GF-D8 (cell line): ENCODE measurements at places on chromosomes 5 and 9.

DNA sequence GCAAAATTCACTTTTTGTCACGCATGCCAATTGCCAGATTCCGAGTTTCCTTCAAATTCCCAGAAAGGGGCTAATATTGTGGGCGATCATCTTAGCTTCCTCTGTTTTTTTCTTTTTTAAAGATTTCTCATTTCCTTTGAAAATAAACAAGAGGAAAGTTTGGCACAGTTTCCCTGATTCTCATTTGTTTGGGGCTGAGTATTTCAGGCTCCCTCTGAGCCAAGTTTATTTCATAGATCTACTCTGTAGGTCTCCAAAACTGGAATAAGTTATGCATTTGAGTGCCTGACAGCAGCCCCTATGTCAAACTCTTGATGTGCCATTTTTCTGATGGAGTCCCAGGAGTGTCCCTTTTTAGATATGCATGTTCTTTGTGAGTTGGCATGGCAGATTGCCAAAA lies 1297.2 kb upstream of the WWC1 start:
- DNase-seq, result no peak

- no peak for DNase-seq
Observed at GRCh38 chr9:17137566-17137965, 2.7 kb downstream of the CNTLN start.

DNA sequence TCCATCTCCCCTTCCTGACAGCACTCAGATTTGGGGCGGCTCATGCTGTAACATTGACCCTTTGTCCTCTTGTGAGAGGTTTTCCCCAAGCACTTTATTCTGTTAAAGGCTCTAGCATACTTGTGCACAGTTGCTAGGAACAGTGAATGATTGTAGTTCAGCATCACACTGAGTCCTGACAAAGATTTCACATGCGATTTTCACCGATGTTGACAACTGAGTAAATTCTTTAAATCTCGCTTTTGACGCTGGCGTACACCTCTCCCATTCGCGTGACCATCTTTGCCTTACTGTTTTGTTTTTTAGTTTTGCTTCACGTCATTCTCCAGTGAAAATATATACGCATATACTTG lies 780 bp downstream of the CDC37L1 start:
- DNase-seq, result no peak

GRCh38 chr5:98656125-98656795 lies 117.2 kb upstream of the RGMB start:
- no peak for DNase-seq

DNA sequence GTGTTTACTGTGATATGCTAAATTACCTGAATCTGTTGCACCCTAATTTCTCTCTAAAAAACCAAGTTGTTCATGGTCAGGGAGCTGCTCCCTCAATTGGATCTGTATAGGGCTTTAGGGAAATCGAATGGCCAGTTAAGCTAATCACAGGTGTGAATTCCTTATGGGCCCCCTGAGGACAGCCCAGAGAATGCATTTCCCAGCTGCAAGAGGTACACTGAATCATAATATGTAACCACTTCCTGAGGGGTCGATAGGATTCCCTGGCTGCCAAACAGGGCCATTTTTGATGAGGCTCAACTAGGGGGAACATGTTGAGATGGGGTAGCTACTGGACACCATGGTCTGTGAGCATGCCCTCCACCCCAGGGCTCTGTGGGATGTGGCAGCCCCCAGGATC lies 478.6 kb downstream of the CCDC171 start:
- DNase-seq, result no peak

- no peak for DNase-seq
Observed at GRCh38 chr9:137968235-137968634, 90.7 kb downstream of the CACNA1B start.

DNA sequence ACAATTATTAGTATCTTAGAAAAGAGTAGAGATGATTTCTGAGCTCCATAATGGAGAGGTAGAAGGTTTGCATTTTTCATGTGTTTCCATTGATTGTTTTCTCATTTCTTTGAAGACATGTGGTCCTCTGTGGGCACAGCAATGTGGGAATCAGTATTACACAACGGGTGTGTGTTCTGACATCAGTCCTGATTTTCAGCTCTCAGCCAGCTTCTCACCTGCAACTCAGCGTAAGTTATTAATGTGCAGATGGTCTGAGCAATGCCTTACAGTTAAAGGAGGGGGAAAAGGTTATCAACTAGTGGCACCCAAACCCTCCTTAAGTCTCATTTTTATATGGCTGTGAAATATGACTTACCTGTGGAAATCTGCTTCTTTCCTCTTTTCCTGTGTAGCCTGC lies 59.1 kb downstream of the ITGA2 start:
- no peak for DNase-seq

- no peak for DNase-seq
Observed at GRCh38 chr5:77718934-77719610, 57.1 kb downstream of the TBCA start.

DNA sequence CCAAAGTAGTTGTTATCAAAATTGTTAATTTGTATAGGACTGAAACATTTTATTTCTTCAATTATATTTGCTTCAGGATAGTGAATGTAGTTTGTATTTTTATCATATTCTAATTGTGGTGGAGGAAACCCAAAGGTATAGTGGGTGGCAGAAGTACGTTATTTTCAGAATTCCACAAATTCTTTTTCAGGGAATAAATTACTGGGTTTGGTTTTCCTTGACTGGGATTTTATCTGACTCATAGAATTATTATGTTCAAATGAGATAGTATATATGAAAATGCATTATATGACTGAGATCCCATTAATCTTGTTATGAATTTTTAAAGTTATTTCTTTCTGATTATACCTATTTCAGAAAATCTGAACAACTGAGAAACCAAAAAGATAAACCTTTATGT lies 73.7 kb downstream of the VPS13A start:
- DNase-seq, result no peak

DNA sequence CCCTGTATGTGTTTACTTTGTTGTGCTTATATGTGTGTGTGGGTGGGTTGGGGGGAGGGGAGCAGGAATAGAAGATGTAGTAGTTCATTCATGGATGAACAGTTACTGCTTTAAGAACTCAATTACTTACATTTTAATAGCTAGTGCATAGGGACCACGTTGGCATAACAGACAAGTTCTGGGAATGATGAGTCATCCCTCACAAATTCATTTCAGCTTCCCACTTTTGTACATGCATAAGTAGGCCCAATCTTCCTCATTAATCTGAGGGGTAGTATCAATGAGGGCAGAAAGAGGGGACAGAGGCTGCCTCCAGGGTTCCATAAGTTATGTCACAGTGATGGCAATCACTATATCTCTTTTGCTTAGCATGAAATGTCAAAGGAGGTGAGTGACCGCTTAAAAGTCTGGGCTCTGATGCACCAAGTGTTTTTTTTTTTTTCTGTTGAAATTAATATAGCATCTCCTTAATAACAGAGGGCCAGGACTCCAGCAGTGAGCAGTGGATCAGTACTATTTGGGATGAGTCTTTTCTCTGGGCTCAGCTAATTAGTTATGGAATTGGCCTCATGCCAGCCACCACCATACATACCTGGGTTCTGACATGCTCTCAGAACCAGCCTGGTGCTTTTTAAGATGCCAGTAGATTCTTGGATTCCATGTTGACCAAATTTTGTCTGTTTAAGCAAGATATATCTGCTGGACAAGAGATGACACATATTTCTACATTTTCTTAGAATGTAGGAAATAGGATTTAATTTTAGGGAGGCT lies 37.1 kb downstream of the PRDM6 start:
- DNase-seq, result no peak

GRCh38 chr5:81898403-81898802 lies 73.4 kb upstream of the ATG10 start:
- peak; percentile 74 for DNase-seq

- no peak for DNase-seq
Observed at GRCh38 chr5:176515396-176515795, 21.8 kb downstream of the RNF44 start.

DNA sequence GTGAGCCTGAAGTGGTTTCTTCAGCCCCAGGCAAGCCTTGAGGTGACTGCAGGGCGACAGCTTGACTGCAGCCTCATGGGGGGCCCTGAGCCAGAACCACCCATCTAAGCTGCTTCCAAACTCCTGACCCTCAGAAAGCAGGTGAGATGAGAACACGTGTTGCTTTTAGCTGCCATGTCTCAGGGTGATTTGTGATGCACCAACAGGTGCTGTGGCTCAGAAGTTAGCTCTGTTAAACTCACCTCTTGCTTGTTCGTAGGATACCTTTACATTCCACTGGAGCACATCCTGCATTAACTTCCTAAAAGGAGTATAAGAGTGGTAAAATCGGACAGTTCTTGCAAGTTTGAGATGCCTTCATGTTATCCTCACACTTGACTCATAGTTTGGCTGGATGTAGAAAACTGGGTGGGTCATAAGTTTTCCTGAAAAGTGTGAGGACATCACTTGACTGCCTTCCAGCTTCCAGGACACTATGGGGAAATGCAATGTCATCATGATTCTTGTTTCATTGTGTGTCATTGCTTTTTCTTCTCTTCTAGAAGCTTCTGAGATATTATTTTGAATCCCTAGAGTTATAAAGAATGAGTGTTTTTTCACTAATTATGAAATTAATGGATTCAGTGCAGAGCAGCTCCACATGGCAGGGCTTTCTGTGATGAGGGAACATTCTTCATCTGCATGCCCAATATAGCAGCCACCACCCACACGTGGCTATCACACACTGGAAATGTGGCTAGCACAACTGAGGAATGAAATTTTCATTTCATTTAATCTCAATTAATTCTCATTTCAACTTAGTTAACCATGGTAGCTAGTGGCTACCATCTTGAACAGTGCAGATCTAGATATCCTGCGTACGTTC lies 92.3 kb downstream of the HSD17B3 start:
- no peak for DNase-seq

- DNase-seq, result no peak
Observed at GRCh38 chr5:89187268-89187667, 304.3 kb upstream of the MEF2C start.

DNA sequence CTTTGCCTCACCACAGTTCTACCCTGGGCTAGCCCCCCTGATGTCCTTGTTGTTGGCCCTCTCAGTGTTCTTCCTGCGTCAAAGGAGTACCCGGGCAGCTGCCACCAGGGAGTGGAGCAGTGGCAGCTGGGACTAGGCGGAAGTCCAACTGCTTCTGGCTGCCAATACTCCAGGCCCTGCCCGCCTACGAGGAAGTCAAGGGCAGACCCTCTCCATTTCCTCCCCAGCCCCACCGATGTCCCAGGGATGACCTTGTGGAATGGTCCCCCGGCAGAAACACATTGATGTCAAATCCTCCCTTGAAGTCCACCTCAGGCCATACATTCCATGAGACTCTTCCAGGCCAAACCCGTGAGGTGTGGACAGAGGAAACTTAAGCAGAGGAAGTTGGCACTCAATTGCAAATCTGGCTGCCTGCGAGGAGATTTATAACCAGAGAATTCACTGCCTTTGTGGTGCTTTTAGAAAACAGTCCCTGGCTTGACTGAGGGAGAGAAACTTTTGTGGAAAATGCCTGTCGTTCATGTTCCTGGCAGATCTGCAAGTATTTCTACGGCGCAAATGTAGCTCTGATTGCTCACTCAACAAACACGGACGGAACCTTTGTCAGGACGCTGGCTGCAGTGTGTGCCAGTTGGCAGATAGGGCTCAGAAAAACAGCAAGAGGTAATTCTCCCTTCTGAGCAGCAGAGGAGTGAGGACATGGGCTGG lies 339.7 kb downstream of the RAB3C start:
- no peak for DNase-seq

DNA sequence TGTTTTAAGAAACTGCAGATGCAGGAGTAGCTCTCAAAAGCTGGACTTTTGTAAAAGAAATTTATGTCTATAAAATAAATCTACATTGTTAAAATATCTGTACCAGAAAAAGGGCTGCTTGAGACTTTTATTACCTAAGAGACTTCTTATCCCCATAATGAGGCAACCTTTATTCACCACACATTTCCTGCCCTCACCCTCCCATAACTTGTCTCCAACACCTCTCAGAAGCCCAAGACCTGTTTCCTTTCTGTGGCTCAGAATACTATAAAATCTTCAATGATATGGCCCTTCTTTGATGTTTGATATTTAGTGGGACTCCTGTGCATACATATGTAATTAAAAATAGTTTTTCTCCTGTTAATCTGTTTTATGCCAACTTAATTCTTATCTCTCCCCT lies 141.5 kb upstream of the FER start:
- no peak for DNase-seq

- DNase-seq, result no peak
Observed at GRCh38 chr9:77877976-77878375, 153.6 kb downstream of the GNAQ start.

GRCh38 chr9:127447416-127448111 lies 3.6 kb downstream of the RPL12 start:
- no peak for DNase-seq

- DNase-seq, result no peak
Observed at GRCh38 chr5:176596689-176597416, 13.1 kb downstream of the GPRIN1 start.

DNA sequence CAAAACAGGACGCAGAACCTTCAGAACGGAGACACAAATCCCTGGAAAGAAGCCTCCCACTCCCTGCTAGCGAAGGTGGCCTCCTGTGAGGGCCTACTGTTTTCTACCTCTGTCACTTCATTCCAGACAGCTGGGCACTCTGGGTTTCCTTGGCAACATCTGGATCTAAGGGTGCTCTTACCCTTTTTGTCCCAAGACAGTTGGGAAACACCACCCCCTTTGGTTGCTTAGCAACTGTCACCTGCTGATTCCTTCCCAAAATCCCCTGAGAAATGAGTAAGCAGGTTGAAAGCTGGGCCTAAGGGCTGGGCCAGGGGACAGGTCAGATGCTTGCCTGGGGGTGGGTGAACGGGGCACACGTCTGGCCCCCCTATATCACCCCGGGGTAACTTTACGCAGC lies 29.4 kb downstream of the NANS start:
- DNase-seq, result no peak

DNA sequence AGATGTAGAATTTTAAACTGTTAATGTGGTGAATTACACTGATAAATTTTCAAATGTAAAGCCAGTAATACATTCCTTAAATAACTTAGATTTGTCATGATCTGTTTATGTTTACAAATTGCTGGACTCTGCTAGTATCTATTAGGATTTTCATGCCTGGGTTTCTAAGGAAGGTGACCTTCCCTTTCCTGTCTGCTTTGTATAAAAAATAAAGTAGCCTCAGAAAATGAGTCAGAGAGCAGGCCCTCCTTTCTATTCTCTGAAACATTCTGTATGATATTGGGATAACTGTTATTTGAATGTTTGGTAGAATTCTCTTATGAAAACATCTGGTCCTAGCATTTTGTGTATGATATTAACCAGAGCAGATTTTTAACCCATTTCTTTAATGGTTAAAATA lies 255.3 kb downstream of the SYK start:
- no peak for DNase-seq

DNA sequence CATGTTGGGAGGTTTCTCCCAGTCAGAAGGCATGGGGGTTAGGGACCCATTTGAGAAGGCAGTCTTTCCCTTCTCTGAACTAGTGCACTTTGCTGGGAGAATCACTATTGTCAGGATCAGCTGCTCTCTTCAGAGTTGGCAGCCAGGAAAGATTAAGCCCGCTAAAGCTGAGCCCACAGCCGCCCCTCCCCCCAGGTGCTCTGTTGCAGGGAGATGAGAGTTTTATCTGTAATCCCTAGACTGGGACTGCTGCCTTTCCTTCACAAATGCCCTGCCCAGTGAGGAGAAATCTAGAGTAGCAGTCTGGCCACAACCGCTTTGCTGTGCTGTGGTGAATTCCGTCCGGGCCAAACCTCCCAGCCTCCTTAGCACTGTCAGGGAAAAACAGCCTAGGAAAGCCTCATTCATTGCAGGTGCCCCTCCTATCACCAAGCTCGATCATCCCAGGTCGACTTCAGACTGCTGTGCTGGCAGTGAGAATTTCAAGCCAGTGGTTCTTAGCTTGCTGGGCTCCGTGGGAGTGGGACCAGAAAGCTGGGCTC lies 69.8 kb downstream of the CNTLN start:
- no peak for DNase-seq

- DNase-seq, result no peak
Observed at GRCh38 chr9:130172858-130173665, 858 bp downstream of the NCS1 start.
